ENCODE measurements at places on chromosomes 3 and 15. TPM values are rescaled to one million over a fixed set of nuclear protein-coding genes. Genes with fewer than 3 reads are reported as not detected.

DNA sequence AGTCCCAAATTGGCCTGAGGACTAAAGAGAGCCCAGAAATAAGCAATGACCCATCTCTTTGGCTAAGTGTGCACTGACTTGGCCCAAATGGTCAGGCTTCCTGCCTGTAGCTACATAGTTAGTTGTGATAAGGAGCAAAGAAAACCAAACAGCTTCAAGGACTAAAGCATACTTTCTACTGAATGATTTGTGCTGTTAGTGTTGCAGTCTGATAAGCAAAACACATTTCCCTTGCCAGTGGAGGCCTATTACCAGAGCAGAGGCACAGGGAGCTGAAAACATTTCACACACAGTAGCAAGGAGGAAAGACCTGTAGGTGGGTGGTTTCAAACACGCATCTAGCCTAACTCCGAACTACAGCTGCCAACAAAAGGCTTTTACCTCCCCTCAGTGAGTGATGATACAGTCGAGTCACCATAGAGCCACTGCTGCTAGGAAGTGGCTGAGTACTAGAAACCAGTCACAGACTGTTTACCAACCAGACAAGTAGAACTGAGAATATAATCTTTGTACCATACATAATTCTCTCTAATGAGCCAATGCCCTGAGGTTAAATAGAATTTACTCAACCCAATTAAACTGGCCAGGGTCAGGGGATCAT, 222.3 kb upstream of the THBS1 start:
- DNase-seq, result no peak

DNA sequence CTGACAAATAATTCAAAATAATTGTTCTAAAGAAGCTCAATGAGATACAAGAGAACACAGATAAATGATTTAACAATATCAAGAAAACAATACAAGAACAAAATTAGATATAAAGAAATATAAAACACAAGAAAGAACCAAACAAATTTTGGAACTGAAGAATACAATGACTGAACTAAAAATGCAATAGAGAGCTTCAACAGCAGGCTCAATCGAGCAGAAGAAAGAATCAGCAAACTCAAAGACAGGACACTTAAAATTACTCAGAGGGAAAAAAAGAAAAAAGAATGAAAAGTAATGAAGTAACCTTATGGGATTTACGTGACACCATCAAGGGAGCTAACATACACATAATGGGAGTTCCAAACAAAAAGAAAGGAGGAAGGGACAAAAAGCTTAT, 32.1 kb downstream of the CCDC54 start:
- no peak for DNase-seq

DNA sequence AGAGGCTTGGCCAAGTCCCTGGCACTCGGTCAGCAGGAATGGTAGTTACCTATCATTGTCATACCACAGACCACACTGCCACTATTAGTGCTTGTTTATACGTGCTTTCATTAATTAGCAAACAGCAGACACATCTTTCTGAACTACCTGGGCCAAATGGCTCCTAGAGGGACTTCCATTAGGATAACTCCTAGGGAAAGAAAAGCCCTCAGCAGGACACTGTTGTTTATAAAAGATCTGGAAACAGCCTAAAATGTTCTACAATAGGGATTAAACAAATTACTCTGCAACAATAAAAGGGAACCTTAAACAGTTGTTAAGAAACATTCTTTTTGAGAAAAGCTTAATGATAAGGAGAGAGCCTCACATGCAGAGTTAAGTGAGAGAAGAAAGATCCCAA, 38.5 kb downstream of the ARHGEF3 start:
- no peak for DNase-seq

GRCh38 chr3:172342097-172342659, 106.1 kb downstream of the GHSR start:
- DNase-seq, result no peak

DNA sequence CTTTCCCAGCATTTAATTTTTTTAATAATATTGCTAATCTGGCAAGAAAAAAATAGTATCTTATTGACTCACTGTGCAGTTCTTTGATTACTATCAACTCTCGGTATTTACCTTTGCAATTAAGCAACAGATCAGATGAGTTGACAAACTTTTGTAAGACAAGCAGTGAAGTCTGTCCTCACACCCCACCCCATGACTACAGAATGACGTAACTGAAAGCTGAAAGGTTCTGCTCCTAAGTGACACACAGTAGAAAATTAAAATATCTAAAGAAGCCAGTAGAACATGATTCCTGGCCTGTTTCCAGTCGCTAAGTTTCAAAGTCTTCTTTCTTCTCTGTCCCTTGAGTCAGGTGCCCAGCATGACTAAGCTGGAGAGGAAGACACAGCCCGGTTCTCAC, 135.5 kb downstream of the STT3B start:
- no peak for DNase-seq

- no peak for DNase-seq
These were observed 28.5 kb upstream of the EIF4A2 start for GRCh38 chr3:186754871-186755270.

CADM2 gene
- not detected for polyA plus RNA-seq

TF gene
- 0.15 TPM for polyA plus RNA-seq

AMIGO3 gene
- not detected for polyA plus RNA-seq

C15orf62 gene
- not detected for polyA plus RNA-seq

C2CD4A gene
- polyA plus RNA-seq, result not detected

PRR20G gene
- not detected for polyA plus RNA-seq

ABCC5 gene
- 16.9 TPM for polyA plus RNA-seq

TUSC7 gene
- polyA plus RNA-seq, result not detected

ADGRG7 gene
- not detected for polyA plus RNA-seq

PLXNB1 gene
- 15.4 TPM for polyA plus RNA-seq
